ENCODE measurements at places on chromosomes 7 and 10.

DNA sequence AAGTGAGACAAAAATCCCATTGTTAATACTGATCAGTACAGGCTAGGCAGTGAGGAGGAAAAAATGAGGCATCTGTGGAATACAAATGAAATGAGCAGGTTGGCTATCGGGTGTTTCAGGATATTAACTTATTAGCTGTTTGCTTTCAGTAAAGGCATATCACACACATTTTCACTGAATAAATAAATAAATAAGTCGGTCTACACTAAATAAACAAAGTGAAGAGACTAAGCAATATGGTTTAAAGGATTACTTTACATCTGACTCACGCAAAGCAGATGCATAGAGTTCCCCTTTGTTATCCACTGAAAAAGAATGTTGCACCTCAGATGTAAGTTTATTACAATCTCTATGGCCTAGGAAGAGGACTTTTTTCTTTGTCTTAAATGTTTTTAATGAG, 6.3 kb upstream of the SEMA3A start:
- H3K4me3 ChIP-seq, result no peak overlapping the region
- no peaks in the 10 kb centered on the region for H3K27me3 ChIP-seq
- H3K4me1 ChIP-seq, result no peaks in the 10 kb centered on the region
- H3K36me3 ChIP-seq, result no peaks in the 10 kb centered on the region

GRCh38 chr7:5557920-5558401, 134.3 kb upstream of the TNRC18 start:
- peak; percentile 49 for DNase-seq
- H3K4me3 ChIP-seq, result peak overlapping the region; percentile 25
- H3K4me1 ChIP-seq, result peaks cover 72% of the 10 kb centered on the region
- H3K36me3 ChIP-seq, result no peaks in the 10 kb centered on the region
- no peaks in the 10 kb centered on the region for H3K27me3 ChIP-seq
- peak overlapping the region; percentile 100 for H3K27ac ChIP-seq

DNA sequence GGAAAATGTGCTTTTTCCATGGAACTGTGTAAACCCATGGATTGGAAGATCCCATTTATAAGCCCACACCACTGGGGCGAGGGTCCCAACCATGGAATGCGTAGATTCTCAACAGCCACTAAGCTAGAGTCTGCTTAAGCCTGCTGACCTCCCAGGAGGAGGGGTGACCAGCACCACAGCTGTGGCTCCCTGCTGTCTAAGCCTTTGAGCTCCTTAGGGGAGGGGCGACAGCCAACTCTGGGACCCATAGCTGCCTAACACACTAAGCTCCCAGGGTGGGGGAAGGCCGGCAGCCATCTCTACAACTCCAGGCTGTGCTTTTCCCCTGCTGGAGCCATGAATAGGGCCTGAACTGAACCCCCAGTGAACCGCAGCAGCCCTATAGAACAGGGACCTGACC, 249.8 kb upstream of the HPS1 start:
- no peak overlapping the region for H3K27ac ChIP-seq
- H3K4me1 ChIP-seq, result no peaks in the 10 kb centered on the region
- no peak for DNase-seq
- H3K4me3 ChIP-seq, result no peak overlapping the region

GRCh38 chr10:99977916-99978315, 31.8 kb downstream of the DNMBP start:
- H3K4me3 ChIP-seq, result no peak overlapping the region
- H3K36me3 ChIP-seq, result no peaks in the 10 kb centered on the region
- no peak for DNase-seq
- H3K27me3 ChIP-seq, result no peaks in the 10 kb centered on the region

DNA sequence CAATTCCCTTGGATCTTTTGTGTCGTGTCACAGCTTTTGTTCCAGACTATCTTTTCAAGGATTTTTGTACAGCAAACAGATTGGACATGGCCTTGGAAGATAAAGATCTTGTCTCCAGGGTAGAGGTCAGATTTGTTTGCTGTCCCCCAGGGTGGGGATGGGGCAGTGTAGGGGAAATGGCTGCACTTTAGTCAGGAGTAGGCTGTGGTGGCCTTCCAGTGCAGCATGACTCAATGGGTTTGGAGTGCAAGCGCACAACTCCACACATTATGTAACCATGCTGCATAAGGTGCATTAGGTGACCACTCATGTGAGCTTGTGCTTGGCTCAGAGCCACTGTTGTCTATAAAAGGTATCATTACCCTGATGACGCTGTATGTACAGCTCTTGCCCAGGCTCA, 23.9 kb upstream of the ADAMTS14 start:
- H3K27ac ChIP-seq, result no peak overlapping the region
- no peaks in the 10 kb centered on the region for H3K36me3 ChIP-seq
- no peak overlapping the region for H3K4me3 ChIP-seq
- H3K27me3 ChIP-seq, result no peaks in the 10 kb centered on the region

Data from tibial nerve (tissue), 4 donors.